ENCODE measurements at places on chromosomes 5 and 9. TPM values are rescaled to one million over a fixed set of nuclear protein-coding genes. Genes with fewer than 3 reads are reported as not detected.

SPTLC1 gene
- 75.4 TPM for total RNA-seq

GRCh38 chr9:108270051-108270450 lies 585.7 kb downstream of the ACTL7B start:
- peaks cover 15% of the 10 kb centered on the region for H3K4me1 ChIP-seq
- no peak overlapping the region for H3K4me3 ChIP-seq
- DNase-seq, result no peak

- H3K36me3 ChIP-seq, result peaks cover 11% of the 10 kb centered on the region
- H3K4me1 ChIP-seq, result no peaks in the 10 kb centered on the region
- no peak overlapping the region for H3K4me3 ChIP-seq
- DNase-seq, result no peak
- no peak overlapping the region for H3K27ac ChIP-seq
Observed at GRCh38 chr9:129084087-129084486, 3.2 kb downstream of the DOLPP1 start.

MSX2 gene
- total RNA-seq, result 0.66 TPM

- H3K27me3 ChIP-seq, result no peaks in the 10 kb centered on the region
- H3K4me3 ChIP-seq, result no peak overlapping the region
- H3K27ac ChIP-seq, result no peak overlapping the region
- DNase-seq, result no peak
- H3K4me1 ChIP-seq, result peaks cover 8% of the 10 kb centered on the region
Observed at GRCh38 chr5:134995850-134996402, 28.2 kb downstream of the CATSPER3 start.

- no peaks in the 10 kb centered on the region for H3K36me3 ChIP-seq
- DNase-seq, result peak; percentile 97
- peaks cover 46% of the 10 kb centered on the region for H3K4me1 ChIP-seq
- H3K27ac ChIP-seq, result peak within 1 kb of the TSS; percentile 98
Observed at GRCh38 chr9:33167084-33167971, at the start of gene B4GALT1. TSS of gene B4GALT1 (minus strand) at chr9:33167336. CDS start at chr9:33167169, 167 bp downstream.

PCDHB16 gene
- total RNA-seq, result 3.6 TPM

DNA sequence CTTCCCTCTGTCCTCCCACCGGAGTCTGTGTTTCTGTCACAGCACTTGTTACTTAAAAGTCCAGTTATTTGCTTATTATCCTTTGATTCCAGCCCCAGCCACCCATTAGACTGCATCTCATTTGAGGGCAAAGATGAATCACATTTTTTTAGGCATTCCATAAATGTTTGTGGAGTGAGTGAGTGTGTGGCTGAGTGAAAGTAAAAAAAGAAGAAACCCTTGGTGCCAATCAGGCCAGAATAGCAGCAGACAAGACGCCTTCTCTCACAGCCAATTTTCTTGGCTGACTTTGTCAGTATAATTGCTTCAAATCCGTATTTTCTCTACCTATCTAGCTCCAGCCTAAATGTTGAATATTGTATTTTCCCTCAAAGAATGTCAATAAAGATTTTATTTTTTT lies 613.0 kb upstream of the WWC1 start:
- no peaks in the 10 kb centered on the region for H3K27me3 ChIP-seq
- no peaks in the 10 kb centered on the region for H3K4me1 ChIP-seq
- no peak overlapping the region for H3K27ac ChIP-seq
- no peak for DNase-seq

CCDC180 gene
- 5.6 TPM for total RNA-seq

DNA sequence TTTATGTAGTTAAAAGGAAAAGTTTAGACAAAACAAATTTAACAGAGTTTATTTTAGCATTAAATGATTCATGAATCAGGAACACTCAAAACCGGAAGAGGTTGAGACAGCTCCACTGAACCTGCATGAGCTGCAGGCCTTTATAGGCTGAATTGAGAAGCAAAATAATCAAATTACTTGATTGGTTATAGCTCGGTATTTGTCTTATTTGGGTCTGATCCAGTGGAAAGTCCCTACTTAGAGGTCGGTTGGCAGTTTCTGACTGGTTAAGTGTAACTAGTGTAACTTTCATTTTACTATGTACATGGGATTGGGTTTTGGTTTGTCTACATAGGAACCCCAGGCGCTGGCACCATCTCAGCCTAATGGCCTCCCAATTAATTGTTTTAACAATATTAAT lies 74.1 kb upstream of the PIK3R1 start:
- no peaks in the 10 kb centered on the region for H3K4me1 ChIP-seq
- no peak overlapping the region for H3K4me3 ChIP-seq
- H3K27me3 ChIP-seq, result no peaks in the 10 kb centered on the region
- H3K27ac ChIP-seq, result no peak overlapping the region
- DNase-seq, result no peak
- H3K36me3 ChIP-seq, result no peaks in the 10 kb centered on the region
